ENCODE measurements at places on chromosomes 2 and 18. TPM values are rescaled to one million over a fixed set of nuclear protein-coding genes. Genes with fewer than 3 reads are reported as not detected.

The LCLAT1 gene
- 5.6 TPM for polyA plus RNA-seq

GRCh38 chr18:48161191-48161910, 230.9 kb upstream of the SMAD2 start:
- H3K27ac ChIP-seq = peak overlapping the region; percentile 66
- H3K36me3 ChIP-seq = no peaks in the 10 kb centered on the region
- H3K27me3 ChIP-seq = no peaks in the 10 kb centered on the region
- peak overlapping the region; percentile 44 for H3K4me3 ChIP-seq
- DNase-seq = peak; percentile 92

GRCh38 chr2:186605041-186605440, 15.2 kb downstream of the ITGAV start:
- peaks cover 6% of the 10 kb centered on the region for H3K4me1 ChIP-seq
- no peak overlapping the region for H3K4me3 ChIP-seq
- DNase-seq = no peak

DNA sequence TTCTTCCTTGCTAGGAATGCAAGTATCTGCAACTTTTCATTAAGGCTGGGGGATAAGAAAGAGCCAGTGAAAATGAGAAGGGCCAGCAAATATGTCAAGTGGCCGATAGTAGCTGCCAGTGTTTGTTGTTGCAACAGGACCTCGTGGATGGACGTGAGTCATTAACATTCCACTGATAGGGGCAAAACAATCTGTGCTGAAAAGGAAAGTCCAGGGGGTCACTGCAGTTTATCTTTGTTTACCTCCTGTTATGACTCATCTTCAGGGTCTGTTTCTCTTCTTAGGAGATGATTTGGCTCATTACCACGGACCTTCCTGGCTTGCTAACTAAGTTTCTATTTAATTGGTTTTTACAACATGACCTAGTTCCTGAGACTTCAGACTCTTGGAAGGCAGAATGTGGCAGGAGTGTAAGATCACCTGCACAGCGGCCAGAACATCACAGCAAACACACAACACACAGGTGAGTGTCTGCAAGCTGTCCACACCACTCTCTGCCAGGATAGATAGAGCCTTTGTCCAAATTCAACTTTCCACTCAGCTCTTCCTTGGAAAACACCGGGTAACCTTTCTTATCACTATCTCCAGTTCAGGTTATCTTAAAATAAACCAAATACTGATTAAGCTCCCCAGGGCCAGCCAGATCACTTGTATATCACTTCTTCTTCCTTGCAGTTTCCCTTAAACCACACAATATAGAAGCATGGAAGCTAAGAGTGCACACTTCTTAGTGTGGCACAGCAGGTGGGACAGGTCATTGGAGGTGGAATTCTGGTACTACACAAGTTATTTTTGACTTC, 157.5 kb upstream of the LMAN1 start:
- DNase-seq = peak; percentile 43
- no peaks in the 10 kb centered on the region for H3K36me3 ChIP-seq
- H3K4me1 ChIP-seq = no peaks in the 10 kb centered on the region
- H3K27ac ChIP-seq = no peak overlapping the region

GRCh38 chr2:23327887-23328286, 57.1 kb upstream of the KLHL29 start:
- H3K4me1 ChIP-seq = no peaks in the 10 kb centered on the region
- H3K27ac ChIP-seq = no peak overlapping the region
- DNase-seq = no peak
- H3K27me3 ChIP-seq = no peaks in the 10 kb centered on the region
- no peaks in the 10 kb centered on the region for H3K36me3 ChIP-seq

All from kidney (tissue), 22 donors.